GM13977 (cell line): ENCODE measurements at places on chromosomes 3 and 15.

DNA sequence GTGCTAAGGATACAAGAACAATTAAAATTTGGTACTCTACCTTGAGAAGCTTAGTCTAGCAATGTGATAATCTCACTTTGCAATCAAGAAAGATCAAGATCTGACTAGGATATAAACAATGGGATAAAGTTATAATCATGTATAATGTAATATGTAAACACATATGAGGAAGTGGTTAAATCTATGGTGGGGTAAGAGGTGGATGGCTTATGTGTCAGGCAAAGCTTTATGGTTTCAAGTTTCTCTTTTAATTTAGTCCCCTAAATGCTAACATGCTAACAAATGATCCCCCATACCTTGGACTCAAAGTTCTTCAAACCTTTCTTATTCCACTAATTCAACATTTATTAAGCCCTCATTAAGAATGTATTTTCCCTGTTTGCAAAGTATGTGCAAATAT, 2.5 kb downstream of the RSL24D1 start:
- DNase-seq, result no peak

DNA sequence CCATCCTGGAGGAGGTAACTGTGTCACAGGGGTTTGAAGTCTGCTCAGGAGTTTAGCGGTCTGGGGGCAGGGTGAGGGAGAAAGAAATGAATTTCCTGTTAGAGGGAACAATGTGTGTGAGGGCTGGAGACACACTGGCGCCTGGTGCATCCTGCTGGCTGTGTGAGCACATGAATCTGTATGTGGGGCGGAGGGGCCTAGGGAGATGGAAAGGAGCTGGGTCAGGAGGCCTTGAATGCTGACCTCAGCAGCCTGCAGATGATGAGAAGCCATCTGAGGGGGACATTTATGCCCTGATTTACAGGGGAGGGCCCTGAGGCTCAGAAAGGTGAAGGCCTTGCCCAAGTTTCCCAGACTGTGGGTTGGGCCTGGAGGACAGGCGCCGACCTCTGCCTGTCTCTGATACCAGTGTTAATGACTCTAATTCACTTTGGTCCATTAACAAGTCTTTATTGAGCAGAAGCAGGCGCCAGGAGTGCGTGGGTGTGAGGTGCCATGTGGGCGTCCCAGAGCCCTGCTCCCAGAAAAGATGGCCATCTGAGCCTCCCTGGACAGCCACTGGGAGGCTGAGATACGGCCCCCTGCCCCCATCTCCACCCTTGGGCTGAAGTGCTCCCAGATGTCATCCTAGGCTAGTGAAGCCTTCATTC, 34.8 kb downstream of the LINGO1 start:
- DNase-seq, result no peak

- DNase-seq, result no peak
Observed at GRCh38 chr15:26355472-26356074, 417.3 kb downstream of the GABRB3 start.

DNA sequence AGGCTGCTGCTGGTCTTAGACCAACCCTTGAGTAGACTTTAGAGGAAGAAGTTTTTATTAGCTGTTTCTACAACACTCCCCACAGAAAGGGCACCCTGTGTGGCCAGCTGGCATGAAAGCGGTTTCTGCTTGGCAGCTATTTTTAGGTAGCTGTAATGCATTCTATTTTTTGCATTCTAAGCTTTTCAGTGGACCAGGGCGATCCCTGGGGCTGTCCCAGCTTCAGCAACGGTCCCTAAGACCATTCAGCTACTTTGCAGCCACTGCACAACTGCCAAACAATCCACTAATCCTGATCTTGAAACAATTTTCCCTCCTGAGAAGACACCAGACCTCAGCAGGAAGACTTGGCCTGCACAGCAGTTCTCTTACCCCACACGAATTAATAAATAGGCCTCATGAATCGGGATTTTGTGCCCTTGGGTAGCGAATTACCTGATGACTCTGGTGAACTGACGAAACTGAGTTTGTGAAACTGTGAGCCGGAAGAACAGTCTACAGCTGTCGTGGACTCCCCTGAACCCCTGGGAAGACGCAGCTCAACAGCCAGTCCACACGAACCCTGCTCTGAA, 14.6 kb upstream of the TFRC start:
- peak; percentile 58 for DNase-seq

DNA sequence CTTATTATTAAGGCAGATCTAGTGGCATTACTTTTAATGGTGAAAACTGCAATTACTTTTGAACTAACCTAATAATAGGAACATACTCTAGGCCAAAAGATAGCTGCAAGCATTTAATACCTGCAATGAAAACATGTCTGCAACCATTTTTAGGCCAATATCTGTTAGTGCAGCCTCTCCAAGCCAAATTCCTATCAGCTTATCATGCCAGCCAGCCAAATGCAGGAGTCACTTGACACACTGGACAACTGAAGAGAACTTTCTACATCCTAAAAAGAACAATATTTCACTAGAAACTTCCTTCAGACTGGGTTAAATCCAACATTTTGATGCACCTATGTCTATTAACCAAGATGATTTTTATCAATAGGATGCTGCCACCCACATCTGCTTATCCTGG, 33.8 kb downstream of the CCDC54 start:
- DNase-seq, result no peak

DNA sequence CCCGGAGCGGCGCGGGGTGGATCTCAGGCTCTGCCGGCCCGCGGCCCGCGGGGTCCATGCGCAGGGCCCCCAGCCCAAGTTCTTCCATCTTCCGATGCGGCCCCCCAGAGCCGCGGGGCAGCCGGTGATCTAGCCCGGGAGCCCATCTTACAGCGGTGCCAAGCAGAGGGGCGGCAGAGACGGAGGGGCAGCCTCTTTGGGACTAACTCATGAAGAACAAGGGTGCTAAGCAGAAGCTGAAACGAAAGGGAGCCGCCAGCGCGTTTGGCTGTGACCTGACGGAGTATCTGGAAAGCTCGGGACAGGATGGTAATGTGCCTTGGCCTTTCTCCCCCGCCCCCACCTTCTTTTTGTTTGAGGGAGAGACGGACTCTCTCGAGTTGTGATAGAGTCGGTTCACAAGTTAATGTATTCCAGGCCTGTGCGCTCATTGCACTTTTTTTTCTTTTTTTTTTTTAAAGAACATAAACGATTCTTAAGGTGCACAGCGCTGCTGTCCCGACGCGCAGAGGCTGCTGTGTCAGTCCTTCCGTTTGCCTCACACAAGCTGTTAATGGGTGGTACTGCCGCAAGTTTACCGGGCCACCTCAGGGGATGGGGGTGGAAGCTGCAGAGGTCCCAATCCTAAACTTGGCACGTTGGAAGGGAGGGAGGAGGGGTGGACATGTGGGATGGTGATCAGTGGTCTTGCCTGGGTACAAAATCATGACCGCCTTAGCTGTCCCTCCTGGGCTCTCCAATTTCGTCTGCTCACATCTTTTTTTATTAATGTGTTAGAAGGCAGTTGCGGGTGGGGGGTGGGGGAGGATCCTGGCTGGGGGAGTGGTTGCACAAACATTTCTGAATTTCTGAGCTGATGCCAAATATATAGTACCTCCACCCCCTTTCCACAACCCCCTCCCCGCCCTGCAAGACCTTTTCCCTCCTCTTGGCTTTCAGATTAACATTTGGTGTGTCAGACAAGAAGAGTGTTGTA, 801 bp downstream of the ARHGAP31 start:
- peak; percentile 44 for DNase-seq

DNA sequence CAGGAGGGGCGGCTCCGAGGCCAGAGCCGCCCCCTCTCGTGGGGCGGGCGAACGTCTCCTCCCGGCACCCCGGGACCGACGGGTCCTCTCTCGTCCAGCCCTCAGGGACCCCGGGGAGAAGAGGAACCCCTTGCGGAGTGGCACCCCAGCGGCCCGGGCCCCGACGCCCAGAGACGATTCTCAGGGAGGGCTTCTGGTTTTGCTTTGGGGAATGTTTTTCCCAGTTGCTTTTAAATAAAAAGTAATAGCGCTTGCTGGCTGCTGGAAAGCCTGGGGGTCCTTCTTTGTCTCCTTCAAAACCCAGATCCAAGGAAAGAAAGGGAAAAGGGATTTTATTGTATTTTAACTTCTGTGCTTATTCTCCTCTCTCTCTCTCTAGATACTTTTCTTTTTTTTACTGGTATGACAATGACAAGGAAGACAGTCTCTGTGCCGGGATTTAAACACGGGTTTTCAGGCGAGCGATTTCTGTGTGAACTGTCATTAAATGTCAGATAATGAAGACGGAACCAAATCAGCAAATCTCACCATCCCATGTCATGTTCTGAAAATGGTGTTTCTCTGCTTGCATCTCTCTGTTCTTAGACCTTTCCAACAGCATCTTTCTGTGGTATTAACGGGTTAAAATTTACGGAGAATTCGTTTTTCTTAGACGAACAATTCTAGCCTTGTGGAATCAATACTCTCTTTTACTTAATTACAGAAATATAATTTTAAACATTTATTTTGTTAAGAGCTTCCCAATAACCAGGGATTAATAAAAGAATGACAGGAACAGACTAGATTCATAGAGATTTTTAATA, 530 bp upstream of the PCOLCE2 start:
- DNase-seq, result no peak

GRCh38 chr3:128366136-128366535, 100.6 kb downstream of the DNAJB8 start:
- DNase-seq, result no peak

- DNase-seq, result no peak
Observed at GRCh38 chr3:9347887-9348286, 15.0 kb upstream of the THUMPD3 start.

GRCh38 chr3:20842594-20843436, 656.8 kb upstream of the SGO1 start:
- no peak for DNase-seq

DNA sequence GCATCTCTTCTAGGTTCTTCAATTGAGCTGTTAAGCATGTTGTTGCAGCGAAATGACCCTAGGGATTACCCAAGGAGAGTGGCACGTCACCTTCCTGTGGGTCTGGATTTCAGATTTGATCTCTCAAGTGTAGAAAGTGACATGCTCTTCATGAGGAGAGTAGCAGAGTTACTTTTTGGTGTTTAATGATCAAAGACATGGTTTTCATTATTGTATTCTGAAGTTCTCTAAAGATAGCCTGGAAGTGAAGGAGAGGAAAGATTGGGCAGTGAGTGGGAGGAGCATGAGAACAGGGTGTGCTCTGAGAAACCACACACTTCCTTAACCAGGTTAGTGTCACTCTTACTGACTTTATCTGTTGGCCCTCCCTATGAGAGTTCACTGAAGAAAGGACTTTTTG, 153.6 kb downstream of the AKAP13 start:
- DNase-seq, result no peak

GRCh38 chr15:77907824-77908751, 169.4 kb downstream of the TBC1D2B start:
- peak; percentile 58 for DNase-seq

GRCh38 chr3:12967606-12968351, 105.5 kb downstream of the IQSEC1 start:
- peak; percentile 100 for DNase-seq

DNA sequence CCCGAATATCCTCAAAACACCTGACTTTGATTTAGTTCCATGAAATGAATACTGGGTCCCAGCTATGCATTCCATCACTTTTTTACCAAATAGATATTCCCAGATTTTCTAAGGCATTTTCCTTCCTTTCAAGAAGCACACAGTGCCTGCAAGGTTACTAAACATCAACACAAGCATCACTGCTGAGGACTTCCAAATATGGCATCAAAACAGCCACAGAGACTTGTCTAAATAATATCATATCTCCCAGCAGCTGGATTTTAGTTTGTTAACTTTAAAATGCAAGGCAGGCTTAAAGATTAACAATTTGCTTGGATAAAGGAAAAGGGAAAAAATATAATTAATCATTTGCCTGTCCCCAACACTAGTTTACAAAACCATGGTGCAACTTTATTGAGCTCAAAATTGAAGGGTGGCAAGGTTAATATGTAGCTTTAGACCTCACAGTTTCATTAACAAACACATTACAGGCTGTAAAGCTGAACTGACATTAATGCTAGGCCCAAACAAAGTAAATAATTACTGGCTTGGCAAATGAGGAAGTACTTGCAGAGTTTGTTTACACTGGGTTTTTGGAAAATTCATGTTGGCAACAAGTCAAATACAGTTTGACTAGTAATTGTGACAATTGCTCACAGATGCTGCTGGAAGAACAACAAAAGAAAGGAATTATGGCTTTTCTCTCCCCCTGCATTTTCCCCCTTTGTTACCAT, 401.7 kb upstream of the CDIN1 start:
- no peak for DNase-seq

GRCh38 chr3:31288641-31289100, 244.1 kb upstream of the STT3B start:
- DNase-seq, result no peak

DNA sequence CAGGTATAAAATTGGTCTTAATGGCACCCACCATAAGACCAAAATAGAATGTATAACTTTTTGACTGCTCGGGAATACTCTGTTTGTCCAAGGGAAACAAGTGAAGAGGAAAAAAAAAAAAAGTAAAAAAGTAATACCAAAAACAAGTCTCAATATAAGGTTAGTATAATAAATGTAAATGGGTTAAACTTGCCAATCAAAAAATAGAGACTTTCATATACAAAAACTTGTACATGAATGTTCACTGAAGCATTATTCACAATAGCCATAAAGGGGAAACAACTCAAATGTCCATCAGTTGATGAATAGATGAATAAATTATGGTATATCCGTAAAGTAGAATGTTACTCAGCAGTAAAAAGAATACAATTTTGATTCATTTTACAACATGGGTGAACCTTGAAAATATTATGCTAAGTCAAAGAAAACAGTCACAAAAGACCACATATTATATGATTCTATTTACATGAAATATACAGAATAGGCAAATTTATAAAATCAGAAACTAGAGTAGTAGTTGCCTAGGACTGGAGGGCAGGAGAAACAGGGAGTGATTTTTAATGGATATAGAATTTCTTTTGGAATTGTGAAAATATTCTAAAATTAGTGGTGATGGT, 39.6 kb upstream of the FGD5 start:
- DNase-seq, result no peak

DNA sequence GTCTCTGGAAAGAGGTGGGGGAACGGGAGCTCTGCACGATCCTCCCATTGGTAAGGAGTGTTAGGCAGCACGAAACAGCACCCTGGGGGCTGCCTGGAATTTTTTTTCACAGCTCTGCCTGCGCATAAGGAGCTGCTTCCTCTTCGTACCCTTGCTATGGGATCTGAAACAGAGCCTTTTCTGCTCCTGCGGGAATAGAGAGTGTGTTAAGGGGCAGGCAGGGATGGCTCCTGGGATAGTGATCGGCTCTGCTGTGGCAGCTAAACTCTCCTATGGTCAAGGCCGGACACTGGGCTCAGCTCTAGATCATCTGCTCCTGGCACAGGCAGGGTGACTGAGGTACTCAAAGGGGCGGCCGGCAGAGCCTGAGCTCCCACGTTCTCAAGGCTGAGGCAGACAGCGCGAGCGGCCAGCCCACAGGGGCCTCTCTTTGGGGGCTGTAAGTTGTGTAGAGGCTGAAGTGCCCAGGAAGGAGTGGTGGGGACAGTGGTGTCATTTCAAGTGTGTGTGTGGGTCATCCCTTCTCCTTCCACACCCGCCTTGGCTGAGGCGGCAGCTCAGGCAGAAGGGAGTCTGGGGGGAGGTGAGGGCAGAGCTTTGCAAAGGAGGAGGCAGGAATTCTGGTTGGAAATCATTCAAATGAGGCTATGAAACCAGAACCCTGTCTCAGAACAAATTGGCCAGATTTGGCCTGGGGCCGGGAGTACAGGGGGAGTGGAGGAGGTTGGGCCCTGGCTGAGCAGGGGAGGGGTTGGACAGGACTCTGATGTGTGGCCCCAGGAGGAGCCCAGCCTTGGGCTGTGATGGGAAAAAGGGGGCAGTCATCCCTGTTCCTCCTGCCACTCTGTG, 31.0 kb downstream of the EPHB3 start:
- DNase-seq, result no peak

- DNase-seq, result no peak
Observed at GRCh38 chr3:119340014-119340413, 45.8 kb downstream of the ARHGAP31 start.

GRCh38 chr15:99076109-99076508, 28.8 kb upstream of the SYNM start:
- DNase-seq, result no peak
